A549 treated with Mapracorat at 1 μM for 4 hours (cell line): ENCODE measurements at places on chromosomes 7 and 10. TPM values are rescaled to one million over a fixed set of nuclear protein-coding genes. Genes with fewer than 3 reads are reported as not detected.

The AASS gene
- 0.06 to 0.12 TPM (median 0.06 TPM) in 5 replicates for total RNA-seq

The CNTNAP2 gene
- total RNA-seq: 0.03 to 0.04 TPM in 2 of 5 replicates, not detected in the others

The LRRC61 gene
- not detected in 5 replicates for total RNA-seq

The PGAM2 gene
- not detected in 5 replicates for total RNA-seq

The EEF1AKMT2 gene
- total RNA-seq: 14.1 to 20.1 TPM (median 16.8 TPM) in 5 replicates

The CAMK1D gene
- 6.7 to 9.4 TPM (median 8.8 TPM) in 5 replicates for total RNA-seq

The NUTM2A gene
- total RNA-seq: 0.08 TPM in 1 of 5 replicates, not detected in the others

The ITPRID1 gene
- total RNA-seq: not detected in 5 replicates

The TAC1 gene
- 0.33 TPM in 1 of 5 replicates, not detected in the others for total RNA-seq

The PDZD7 gene
- total RNA-seq: 0.53 to 1.2 TPM (median 0.76 TPM) in 5 replicates

The RAB19 gene
- not detected in 5 replicates for total RNA-seq

The SHTN1 gene
- 20.5 to 28.8 TPM (median 25.6 TPM) in 5 replicates for total RNA-seq

The SLC25A40 gene
- 5.7 to 10.1 TPM (median 9.1 TPM) in 5 replicates for total RNA-seq

The SLC29A4 gene
- 10.8 to 16.6 TPM (median 12.6 TPM) in 5 replicates for total RNA-seq

The SPDYE5 gene
- not detected in 5 replicates for total RNA-seq

The VGF gene
- 10.8 to 26.3 TPM (median 18.0 TPM) in 5 replicates for total RNA-seq

The JCAD gene
- total RNA-seq: 15.2 to 18.6 TPM (median 17.3 TPM) in 5 replicates

The HOXA5 gene
- 3.4 to 6.8 TPM (median 5.8 TPM) in 5 replicates for total RNA-seq

The PDE1C gene
- 2.9 to 4.2 TPM (median 3.6 TPM) in 5 replicates for total RNA-seq

The OR2A1 gene
- not detected in 5 replicates for total RNA-seq

The ACSL5 gene
- 0.13 to 0.27 TPM (median 0.19 TPM) in 5 replicates for total RNA-seq

The IFT22 gene
- 51.3 to 56.0 TPM (median 53.1 TPM) in 5 replicates for total RNA-seq

The FFAR4 gene
- 0.07 to 0.29 TPM (median 0.15 TPM) in 5 replicates for total RNA-seq

The SPDYE2 gene
- not detected in 5 replicates for total RNA-seq

The PRSS37 gene
- total RNA-seq: not detected in 5 replicates

The EN2 gene
- total RNA-seq: 0.54 to 1.1 TPM (median 0.86 TPM) in 5 replicates

The PCBD1 gene
- total RNA-seq: 193 to 253 TPM (median 225 TPM) in 5 replicates

The SNX10 gene
- total RNA-seq: 3.8 to 5.4 TPM (median 4.8 TPM) in 5 replicates

The PLCE1 gene
- 5.5 to 7.2 TPM (median 6.3 TPM) in 5 replicates for total RNA-seq

The TSPAN12 gene
- total RNA-seq: 0.46 to 0.59 TPM (median 0.49 TPM) in 5 replicates

The HABP2 gene
- 0.04 to 0.13 TPM (median 0.09 TPM) in 4 of 5 replicates, not detected in the other for total RNA-seq

The CHAT gene
- total RNA-seq: not detected in 5 replicates

The NPY4R2 gene
- total RNA-seq: 12.9 to 28.4 TPM (median 24.8 TPM) in 5 replicates

The RELN gene
- total RNA-seq: 0.01 TPM in 2 of 5 replicates, not detected in the others

The TRIL gene
- not detected in 5 replicates for total RNA-seq

The CEP55 gene
- total RNA-seq: 57.5 to 72.2 TPM (median 65.1 TPM) in 5 replicates

The GALNT11 gene
- total RNA-seq: 21.5 to 24.7 TPM (median 23.7 TPM) in 5 replicates

The CARD11 gene
- total RNA-seq: 1.5 to 2.4 TPM (median 1.6 TPM) in 5 replicates

The HOXA2 gene
- total RNA-seq: 0.66 to 0.89 TPM (median 0.83 TPM) in 5 replicates

The MCM10 gene
- 21.2 to 25.5 TPM (median 23.0 TPM) in 5 replicates for total RNA-seq

The KCP gene
- 0.05 to 0.30 TPM (median 0.15 TPM) in 5 replicates for total RNA-seq

The ARHGAP19 gene
- 4.6 to 5.5 TPM (median 5.0 TPM) in 5 replicates for total RNA-seq

The SHLD2 gene
- 22.9 to 26.7 TPM (median 25.3 TPM) in 5 replicates for total RNA-seq

The SRI gene
- 118 to 138 TPM (median 127 TPM) in 5 replicates for total RNA-seq

The ZNF862 gene
- total RNA-seq: 2.4 to 3.1 TPM (median 2.9 TPM) in 5 replicates

The SLC26A5 gene
- total RNA-seq: not detected in 5 replicates

The BNIP3 gene
- total RNA-seq: 41.9 to 47.4 TPM (median 44.0 TPM) in 5 replicates

The SMO gene
- 10.9 to 16.2 TPM (median 13.6 TPM) in 5 replicates for total RNA-seq

The TRIM74 gene
- 0.21 to 0.90 TPM (median 0.65 TPM) in 5 replicates for total RNA-seq

The TMEM72 gene
- total RNA-seq: not detected in 5 replicates

The UPP1 gene
- 58.2 to 97.8 TPM (median 77.8 TPM) in 5 replicates for total RNA-seq

The LYZL2 gene
- not detected in 5 replicates for total RNA-seq
